ENCODE measurements at places on chromosomes 11 and 22.

- no peak for DNase-seq
Observed at GRCh38 chr11:58726737-58727414, 4.9 kb downstream of the GLYAT start.

DNA sequence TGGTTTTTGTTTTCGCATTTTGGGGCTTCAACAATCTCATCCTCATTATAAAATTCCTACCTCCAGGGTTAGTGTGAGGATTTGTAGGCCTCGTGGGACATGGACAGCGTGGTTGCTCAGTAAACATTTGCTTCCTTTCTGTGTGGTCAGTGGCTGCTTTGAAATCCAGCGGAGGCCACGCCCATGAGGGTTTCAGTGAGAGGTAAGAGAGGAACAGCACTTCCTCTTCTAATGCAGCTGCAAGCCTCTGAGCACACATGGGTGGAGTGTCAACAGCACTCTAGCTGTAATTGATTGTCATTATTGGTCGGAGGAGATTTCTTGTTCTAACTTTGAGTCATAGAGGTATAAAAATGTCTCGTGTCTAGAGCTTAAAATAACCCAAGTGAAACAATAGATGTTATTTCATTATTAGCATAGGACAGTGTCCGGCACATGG is 6.0 kb upstream of the ARHGAP42 start:
- DNase-seq: no peak

- no peak for DNase-seq
Observed at GRCh38 chr11:72702577-72703241, 28.5 kb upstream of the PDE2A start.

DNA sequence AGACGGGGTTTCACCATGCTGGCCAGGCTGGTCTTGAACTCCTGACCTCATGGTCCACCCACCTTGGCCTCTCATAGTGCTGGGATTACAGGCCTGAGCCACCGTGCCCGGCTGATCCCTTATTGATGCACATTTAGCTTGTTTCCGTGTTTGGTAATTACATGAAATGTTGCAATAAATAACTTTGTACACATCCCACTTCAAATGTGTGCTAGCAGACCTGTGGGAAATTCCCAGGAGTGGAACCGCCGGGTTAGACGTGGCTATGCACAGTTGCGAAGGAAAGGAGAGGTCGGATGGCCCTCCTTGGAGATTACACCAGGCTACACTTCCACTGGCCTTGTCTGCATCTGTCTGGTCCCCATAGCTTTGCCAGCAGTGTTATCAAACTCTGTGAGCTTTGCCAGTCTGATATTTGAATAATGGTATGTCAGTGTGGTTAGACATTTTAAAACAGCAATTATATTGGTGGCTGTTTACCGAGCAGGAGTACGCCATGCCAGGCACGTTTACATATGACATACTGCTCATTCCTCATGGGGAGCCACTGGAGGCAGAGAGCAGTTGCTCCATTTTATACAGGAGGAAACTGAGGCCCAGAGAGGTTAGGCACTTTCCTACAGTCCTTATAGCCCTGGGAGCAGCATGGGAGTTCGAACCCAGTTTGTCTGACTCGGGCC is 27.2 kb upstream of the SYT7 start:
- DNase-seq: no peak

DNA sequence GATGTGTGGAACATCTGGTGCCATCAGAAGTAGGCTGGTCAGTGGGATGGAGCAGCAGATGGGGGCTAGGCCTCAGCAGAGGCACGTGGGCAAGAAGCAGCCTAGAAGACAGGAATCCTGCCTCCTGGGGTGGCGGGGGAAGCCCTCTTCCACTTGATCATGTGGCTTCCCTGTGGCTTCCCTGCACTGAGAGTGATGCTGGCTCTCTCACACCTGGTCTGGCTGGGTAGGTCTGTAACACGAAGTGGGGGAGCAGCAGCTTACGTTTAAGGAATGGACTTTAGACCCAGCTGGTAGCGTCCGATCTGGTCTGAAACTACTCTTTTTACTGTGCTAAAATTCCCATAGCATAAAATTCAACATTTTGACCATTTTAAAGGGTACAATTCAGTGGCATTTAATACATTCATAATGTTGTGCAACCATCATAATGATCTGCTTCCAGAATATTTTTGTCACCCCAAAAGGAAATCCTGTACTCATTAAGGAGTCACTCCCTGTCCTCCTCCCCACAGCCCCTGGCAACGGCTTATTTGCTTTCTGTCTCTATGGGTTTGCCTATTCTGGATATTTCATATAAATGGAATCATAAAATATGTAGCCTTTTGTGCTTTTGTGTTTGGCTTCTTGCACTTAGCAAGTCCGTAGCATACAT is 21.7 kb downstream of the PTPN5 start:
- DNase-seq: no peak

DNA sequence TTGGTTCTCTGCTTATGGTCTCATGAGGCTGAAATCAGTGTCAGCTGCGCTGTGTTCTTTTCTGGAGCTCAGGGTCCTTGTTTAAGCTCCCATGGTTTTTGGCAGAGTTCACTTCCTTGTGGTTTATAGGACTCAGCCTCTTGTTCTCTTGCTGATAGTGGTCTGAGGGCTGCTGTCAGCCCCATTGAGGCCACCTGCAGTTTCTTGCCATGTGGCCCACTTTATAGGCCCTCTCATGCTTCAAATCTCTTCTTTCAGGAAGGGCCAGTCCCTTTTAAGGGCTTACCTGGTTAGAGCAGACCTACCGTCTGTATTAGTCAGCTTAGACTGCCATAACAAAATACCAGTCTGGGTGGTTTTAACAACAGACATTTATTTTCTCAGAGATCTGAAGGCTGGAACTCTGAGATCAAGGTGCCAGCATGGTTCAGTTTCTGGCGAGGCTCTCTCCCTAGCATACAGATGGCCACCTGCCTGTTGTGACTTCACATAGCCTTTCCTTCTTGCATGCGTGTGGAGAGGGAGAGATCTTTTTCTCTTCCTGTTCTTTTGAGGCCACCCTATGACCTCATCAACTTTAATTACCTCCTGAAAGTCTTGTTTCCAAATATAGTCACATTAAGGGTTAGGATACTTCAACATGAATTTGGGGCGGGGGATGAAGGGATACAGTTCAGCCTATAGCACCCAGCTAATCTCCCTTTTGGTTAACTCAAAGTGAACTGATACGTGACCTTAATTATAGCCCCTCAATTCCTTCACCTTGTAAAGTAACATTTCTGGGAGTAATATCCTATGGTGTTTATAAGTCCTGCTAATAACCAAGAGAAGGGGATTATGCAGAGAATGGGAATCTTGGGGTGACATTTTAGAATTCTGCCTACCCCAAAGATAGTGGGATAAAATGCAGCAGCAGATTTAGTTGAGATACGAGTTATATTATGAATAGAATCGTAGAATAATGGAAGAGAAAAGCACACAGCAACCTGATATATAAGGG is 131.8 kb downstream of the UVRAG start:
- DNase-seq: no peak

DNA sequence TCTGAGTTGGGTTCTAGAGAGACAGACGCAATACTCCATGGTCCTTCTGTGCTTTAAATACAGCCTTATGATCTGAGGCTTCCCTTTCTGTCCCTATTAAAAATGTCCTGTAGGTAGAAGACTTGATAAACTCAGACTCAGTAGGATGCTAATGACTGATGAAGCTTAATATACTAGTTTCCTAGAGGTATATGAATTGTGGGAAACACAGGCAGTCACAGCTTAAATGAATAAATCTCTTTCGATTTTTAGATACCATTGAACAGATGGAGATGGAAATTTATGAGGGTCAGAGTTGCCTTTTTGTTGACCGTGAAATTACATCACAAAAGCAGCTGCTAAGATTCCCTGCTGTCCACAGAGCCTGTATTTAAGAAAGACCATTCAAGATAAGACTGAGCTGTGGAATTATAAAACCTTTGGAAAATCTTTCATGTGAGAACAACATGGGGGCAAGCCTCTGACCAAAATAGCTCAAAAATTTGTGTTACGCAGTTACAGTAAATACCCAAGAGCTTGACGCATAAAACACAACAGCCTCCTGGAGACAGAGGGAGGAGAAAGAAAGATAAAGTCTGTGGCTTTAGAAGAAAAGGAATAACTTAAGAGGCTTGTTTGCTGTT is 172.3 kb downstream of the AASDHPPT start:
- no peak for DNase-seq

DNA sequence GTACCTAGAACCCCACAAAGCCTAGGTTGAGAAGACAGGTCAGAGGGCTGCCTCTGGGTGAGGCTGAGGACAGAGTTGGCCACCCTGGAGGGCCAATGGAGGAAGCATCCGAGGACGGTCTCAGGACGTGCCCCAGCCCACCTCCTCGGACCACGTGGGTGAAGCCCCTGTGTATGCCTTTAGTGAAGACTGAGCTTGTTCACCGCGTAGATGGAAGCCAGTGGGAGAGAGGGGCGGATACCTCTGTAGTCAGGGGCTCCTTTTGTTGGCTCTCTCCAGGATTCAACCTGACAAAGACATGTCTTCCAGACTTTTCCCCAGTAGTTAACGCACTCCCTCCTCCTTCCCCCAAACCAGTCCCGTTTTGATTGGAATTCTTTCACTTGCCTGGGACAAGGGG is 110.7 kb downstream of the ZBTB16 start:
- no peak for DNase-seq

DNA sequence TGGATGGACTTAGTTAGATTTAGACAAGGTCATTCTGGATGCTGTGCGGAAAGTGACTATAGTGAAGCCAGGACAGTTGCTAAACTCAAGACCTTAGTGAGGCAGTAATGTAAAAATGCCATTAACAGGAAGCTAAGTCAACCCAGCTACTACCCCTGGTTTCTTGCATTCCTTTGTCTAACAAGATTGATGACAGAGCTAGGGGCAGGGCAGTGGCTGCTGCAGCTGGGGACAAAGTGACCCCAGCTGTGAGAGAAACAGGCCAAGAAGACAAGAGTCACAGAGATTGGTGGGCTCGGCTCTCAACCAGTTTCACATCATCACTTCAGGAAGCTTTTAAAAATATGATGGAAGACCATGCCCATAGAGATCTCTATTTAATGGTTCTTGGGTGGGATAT is 110.4 kb upstream of the POU2AF2 start:
- no peak for DNase-seq

- no peak for DNase-seq
Observed at GRCh38 chr22:46734830-46735453, 3.1 kb downstream of the CERK start.

- no peak for DNase-seq
Observed at GRCh38 chr22:41619979-41620588, 759 bp downstream of the DESI1 start.

GRCh38 chr11:17770917-17771316 is 36.3 kb downstream of the KCNC1 start:
- DNase-seq: no peak

GRCh38 chr11:3959015-3959902 is 103.8 kb downstream of the STIM1 start:
- no peak for DNase-seq

DNA sequence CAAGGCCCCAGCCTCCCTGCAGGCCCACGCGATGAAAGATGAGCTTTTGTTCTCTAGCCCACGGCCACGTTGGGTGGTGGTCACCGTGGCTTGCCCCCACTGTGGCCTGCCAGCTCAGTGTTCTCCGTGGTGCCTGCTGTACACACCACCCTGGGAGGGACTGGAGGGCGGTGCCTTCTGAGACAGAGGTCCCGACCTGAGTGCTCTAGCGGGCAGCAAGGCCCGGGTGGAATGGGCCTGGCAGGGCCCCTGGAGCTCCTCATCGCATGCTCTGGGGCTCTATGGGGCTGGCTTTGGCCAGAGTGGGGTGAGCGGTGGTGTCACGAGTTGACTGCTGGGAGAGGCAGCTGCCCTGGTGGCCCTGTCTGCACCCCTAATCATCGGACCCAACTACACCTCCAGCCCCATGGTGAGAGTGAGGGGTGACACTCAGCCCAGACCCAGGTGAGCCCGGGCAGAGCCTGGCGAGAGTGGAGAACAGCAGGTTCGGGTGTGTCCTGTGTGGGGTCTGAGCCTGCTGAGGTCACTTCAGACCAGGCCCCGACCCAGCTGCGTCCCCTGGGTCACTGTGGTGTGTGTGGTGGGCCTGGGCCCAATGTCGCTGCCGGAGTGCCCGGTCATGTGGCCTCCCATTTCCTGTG is 541.9 kb downstream of the TBC1D22A start:
- DNase-seq: no peak

- no peak for DNase-seq
Observed at GRCh38 chr11:81946831-81947230, 786.8 kb downstream of the FAM181B start.

GRCh38 chr11:86941077-86941870 is 13.9 kb downstream of the FZD4 start:
- DNase-seq: no peak

GRCh38 chr22:39251762-39252460 is 7.1 kb upstream of the PDGFB start:
- no peak for DNase-seq

- no peak for DNase-seq
Observed at GRCh38 chr11:86468169-86468568, 93.5 kb downstream of the CCDC81 start.

DNA sequence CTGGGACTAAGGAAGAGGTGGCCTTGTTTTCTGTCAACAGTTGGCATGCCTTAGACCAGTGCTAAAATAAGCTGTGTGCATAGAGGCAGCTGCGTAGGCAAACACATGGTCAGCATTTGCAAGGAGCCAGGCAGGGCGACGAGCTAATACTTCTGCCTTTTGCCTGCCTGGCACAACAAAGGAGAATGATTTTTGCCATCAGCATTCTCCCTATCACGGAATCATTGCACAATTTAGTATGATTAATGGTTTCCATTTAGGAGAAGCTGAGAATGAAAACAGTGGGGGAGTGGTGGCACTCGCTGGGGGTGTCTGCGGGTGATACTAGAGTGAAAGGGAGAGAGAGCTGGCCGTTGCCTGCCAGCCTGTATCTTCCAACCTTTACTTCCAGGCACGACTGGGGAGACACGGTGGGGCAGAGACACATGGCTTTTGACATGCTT is 336.0 kb downstream of the CADM1 start:
- no peak for DNase-seq

DNA sequence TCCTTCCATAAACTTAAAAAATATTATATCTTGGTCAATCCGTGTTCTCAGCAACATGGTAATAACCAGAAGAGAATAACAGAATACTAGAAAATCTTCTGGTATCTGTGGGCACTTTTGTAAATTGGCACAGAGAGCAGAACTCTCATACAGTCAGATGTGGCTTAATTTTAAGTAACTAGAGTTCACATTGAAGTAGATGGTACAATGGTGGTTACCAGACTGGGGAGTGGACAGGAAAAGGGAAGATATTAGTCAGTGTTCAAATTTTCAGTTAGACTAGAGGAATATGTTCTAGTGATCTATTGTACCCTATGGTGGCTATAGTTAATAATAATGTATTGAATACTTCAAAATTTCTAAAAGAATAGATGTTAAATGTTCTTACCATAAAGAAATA is 6.9 kb downstream of the OR52H1 start:
- DNase-seq: no peak
